ENCODE measurements at places on chromosomes 5 and 9.

DNA sequence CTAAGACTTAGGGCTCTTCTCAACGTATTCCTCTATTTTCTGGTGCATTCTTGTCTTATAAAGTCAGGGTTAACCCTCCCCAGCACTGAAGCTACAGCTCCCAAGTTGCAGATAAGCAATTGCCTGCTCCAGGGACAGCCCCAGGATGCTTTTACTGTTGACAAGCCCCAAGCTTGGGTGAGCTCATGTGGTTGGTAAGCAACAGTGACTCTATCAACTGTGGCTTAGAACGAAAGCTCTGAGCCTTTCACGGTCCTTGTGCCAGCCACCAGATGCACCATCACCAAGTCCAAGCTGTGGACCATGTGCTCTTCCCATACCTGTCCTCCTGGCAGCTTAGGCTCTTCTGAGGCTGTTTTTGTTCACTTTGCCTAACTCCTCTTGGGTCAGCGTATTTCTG is 13.5 kb downstream of the ADRB2 start:
- no peak for DNase-seq

GRCh38 chr9:131277910-131278701 is 1.8 kb upstream of the FAM78A start:
- peak; percentile 84 for DNase-seq

DNA sequence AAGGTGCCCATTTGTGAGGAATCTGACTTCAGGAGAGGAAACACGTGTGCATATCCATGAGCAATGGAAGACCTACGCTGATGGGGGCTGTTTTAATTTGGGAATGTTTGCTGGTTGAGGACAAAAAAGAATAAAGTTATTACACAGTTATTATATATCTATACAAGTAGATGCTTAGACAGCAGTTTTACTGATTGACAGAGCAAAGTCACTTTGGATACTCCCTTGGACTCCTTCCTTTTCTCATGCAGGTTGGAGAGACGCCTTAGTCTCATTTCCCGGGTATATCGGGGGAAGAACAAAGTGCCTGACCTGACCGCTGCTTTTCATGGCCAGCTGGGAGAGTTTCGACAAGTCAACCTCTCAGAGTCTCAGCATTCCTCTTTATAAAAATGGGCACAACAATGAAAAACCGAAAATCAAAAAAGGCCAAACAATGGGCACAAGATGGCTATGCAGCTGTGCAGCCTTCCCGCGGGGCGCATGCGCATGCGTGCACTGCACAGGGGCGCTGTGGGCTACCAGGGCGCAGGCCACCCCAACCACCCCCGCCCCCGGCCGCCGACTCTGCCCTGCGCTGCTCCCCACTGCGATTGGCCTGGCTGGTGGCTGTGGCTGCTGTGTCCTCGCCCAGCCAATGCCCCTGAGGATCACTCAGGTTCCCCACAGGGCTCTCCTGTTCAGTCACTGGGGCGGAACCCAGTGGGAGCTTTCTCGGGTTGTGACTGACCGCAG is 18.1 kb downstream of the NFIL3 start:
- no peak for DNase-seq

GRCh38 chr9:132201780-132202703 is 40.2 kb downstream of the NTNG2 start:
- no peak for DNase-seq

GRCh38 chr5:56054666-56055065 is 59.9 kb upstream of the IL6ST start:
- DNase-seq = no peak

- DNase-seq = no peak
Measured at GRCh38 chr5:109028608-109029299, 281.1 kb downstream of the FER start.

- DNase-seq = no peak
Measured at GRCh38 chr5:157665467-157666070, 5.8 kb upstream of the C5orf52 start.

- no peak for DNase-seq
Measured at GRCh38 chr5:71802673-71803072, 83.6 kb downstream of the CARTPT start.

GRCh38 chr5:11617080-11617479 is 287.2 kb downstream of the CTNND2 start:
- DNase-seq = no peak

- DNase-seq = no peak
Measured at GRCh38 chr5:144583541-144584449, 413.1 kb downstream of the KCTD16 start.

- DNase-seq = no peak
Measured at GRCh38 chr9:130206579-130206978, 34.4 kb downstream of the NCS1 start.

GRCh38 chr5:56106837-56107236 is 112.1 kb upstream of the IL6ST start:
- no peak for DNase-seq

DNA sequence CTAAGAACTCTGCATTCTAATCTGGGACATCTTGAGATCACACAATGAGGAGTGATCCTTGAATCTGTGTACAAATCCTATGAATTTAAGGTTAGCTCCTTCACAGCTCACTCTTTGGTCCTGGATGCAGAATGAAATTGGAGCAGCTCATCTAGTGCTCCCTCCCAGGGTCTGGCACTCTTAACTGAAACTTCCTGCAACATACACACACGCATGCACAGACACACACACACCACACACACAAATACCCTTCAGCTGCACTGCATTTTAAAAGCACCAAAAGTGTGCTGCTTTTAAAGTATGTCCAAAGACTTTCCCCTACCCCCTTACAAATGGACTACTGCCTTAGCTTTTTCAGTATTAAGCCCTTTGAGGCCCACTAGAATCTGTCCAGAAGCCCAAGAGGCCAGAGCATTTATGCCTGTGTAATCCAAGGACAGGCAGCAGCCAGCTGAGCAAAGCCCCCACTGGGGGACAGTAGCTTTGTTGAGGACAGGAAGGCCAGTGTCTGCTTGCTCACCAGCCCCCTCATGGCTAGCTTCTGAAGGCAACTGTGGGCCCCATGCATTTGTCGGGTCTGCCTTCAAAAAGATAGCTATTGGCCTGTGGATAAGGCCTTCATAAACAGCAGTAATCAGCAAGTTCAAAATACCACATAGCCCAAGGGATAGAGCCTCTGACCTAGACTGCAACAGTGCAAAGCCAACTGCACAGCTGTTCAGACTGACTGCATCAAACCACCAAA is 43.6 kb downstream of the CDO1 start:
- DNase-seq = no peak

GRCh38 chr9:95910770-95911340 is 35.4 kb downstream of the ERCC6L2 start:
- no peak for DNase-seq

GRCh38 chr9:117869287-117869686 is 165.1 kb downstream of the TLR4 start:
- no peak for DNase-seq

DNA sequence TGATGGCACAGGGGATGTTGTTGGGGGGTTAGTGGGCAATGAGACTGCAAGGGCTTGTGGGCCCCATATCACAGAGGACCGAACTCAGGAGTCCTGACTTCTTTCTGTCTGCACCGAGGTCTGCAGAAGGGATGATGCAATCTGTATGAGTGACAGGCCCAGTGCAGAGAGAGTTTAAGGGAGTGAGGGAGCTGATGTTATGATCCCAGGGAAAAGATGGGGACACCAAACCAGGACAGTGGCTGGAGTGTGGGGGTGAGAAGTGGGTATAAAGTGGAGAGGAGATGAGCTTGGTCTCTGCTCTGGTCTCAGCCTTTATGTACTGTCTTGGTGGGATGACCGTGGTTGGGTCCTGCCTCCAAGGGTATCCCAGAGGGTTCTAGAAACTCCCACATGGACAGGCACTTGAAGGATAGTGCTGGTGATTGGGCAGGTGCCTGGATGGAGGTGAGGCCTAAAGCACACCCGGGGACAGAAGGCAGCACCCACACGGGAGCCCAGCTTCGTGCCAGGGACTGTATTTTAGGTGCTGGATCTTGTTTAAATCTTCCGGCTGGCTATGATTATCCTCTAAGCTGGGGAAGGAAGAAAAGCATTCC is 21.9 kb downstream of the GSN start:
- DNase-seq = no peak

GRCh38 chr5:130550562-130550928 is 614.5 kb downstream of the HINT1 start:
- DNase-seq = no peak

- peak; percentile 8 for DNase-seq
Measured at GRCh38 chr9:127966416-127967150, 14.2 kb downstream of the EEIG1 start.

- no peak for DNase-seq
Measured at GRCh38 chr9:110029429-110029955, 178.5 kb downstream of the C9orf152 start.

DNA sequence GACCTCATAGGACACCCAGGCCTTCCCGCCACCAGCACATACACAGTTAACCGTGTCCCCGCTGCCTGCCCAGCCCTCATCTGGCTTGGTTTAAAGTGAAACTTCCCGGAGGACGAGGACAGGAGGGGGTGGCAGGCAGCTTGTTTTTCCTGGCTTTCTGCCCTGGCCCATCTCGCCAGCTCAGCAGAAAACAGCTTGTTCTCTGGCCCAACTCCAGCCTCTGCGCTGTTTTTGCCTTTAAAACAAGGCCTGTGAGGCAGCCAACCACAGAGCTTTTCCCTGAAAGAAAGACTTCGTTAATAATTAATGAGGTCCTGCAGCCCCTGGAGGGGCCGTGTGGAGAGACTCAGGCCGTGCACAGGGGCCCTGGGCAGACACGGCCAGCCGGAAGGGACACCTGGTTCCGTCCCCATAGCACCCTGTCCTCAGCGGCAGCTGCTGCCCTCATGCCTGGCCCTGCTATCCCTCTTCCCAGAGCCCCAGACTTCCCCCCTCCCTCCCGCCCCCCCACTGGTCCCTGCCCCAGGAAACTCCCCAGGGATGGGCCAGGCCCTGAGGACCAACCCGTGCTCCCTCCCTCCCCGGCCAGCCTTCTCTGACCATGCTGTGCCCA is 108.7 kb downstream of the RXRA start:
- no peak for DNase-seq

- DNase-seq = no peak
Measured at GRCh38 chr9:69773258-69773657, 13.4 kb upstream of the PTAR1 start.

GRCh38 chr9:12658531-12659209 is 34.5 kb upstream of the TYRP1 start:
- DNase-seq = no peak

GRCh38 chr9:16561121-16561520 is 309.3 kb downstream of the BNC2 start:
- no peak for DNase-seq

GRCh38 chr5:14281746-14282181 is 138.6 kb downstream of the TRIO start:
- DNase-seq = no peak

- no peak for DNase-seq
Measured at GRCh38 chr9:93447655-93448054, 3.8 kb upstream of the FAM120A start.

DNA sequence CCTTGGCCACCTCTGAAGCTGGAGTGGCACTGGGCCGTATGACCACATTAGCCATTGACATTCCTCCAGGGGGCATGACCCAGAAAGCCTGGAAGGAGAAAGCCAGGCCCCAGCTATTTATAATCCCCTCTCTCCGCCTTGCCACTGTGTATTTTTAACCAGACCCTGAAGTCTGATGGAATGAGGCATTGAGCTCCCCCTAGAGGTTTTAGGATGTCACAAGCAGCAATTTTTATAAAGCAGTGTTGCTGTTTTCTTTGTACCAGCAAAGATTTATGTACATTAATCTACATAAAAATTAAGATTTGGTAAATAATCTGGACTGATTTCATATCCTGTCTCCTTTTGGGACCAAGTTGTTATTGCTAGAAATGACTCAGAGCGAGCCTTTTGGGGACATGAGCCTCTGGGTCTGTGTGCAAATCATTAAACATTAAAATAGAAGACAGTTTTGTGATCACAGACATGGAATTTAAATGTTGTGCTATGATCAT is 127.1 kb downstream of the TRIO start:
- DNase-seq = no peak

Data from CD4-positive, alpha-beta T cell treated with Interleukin-17A for 4 hours (primary cell).